Effector memory CD4-positive, alpha-beta T cell (primary cell): ENCODE measurements at places on chromosomes 7 and 10.

DNA sequence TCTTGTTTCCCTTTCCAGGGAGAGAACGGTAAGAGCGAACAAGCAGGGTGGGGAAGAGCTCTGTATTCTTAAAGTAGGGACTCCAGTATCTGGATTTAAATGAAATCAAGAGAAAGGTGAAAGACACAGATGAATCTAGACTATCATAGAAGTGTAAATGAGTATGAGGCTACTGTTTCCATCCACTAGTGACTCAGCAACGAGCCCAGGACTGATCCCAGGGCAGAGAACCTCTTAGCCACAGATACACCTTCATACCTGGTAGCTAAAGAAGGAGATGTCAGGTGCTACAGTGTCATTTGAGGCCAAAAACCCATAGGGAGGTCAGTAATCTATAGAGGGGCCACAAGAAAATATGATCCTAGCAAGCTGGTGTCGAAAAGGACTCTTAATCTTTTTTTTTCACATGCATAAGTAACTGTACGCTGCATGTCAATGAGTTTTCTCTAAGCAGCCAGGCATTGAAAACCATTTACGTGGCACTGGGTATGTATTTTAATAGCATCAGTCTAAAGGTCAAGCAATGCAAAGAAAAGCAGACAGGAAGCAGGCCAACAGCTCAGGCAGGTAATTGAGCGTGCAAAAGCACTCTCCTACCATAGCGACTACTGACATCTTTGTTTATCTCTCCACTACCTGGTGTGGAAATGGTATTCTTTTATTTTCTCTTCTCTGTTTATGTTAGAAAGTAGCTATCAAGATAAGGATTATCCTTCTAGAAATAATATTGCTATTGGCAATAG, 91.5 kb upstream of the EGR2 start:
- no peaks in the 10 kb centered on the region for H3K36me3 ChIP-seq
- no peak overlapping the region for H3K4me3 ChIP-seq
- H3K27me3 ChIP-seq = no peaks in the 10 kb centered on the region
- no peaks in the 10 kb centered on the region for H3K4me1 ChIP-seq
- DNase-seq = no peak
- no peak overlapping the region for H3K27ac ChIP-seq

DNA sequence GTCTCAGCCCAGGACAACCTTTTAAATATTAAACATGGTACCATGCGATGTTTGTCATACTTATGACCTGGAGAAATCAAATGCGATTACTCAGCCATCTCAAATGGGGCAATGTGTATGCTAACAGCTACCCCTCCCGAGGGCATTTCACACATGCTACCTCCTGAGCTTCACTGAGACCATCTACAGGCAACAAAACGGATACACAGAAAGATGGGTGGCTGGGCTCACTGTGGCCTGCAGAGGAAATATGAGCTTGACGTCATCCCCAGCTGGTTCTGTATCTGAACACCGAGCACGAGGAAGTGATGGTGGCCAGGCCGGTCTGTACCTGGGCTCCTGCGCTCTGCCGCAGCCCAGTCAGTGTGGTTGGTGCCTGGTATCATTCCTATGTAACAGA, 374.3 kb downstream of the RPS24 start:
- H3K27me3 ChIP-seq = no peaks in the 10 kb centered on the region
- no peak overlapping the region for H3K4me3 ChIP-seq
- H3K4me1 ChIP-seq = no peaks in the 10 kb centered on the region
- H3K36me3 ChIP-seq = no peaks in the 10 kb centered on the region

DNA sequence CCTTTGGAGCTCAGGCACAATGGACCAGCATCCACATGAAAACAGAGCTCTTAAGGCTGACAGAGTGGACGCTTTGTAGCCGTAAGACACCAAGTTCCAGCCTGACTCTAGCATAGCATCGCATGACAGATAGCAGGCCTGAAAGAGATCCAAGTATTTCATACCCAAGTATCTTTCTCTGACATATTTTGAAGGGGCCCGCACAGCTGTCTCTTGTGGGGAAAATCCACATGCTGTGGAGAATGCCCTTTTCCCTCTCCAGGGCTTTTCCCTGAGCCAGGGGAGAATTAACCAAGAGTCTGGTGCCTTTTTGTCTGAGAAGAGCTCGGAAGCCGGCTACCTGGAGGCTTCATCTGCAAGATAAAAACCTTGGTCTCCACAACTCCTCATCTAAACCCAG, 51.0 kb downstream of the CFAP46 start:
- no peak overlapping the region for H3K27ac ChIP-seq
- no peaks in the 10 kb centered on the region for H3K4me1 ChIP-seq
- H3K4me3 ChIP-seq = no peak overlapping the region
- DNase-seq = no peak
- H3K27me3 ChIP-seq = peaks cover 5% of the 10 kb centered on the region

DNA sequence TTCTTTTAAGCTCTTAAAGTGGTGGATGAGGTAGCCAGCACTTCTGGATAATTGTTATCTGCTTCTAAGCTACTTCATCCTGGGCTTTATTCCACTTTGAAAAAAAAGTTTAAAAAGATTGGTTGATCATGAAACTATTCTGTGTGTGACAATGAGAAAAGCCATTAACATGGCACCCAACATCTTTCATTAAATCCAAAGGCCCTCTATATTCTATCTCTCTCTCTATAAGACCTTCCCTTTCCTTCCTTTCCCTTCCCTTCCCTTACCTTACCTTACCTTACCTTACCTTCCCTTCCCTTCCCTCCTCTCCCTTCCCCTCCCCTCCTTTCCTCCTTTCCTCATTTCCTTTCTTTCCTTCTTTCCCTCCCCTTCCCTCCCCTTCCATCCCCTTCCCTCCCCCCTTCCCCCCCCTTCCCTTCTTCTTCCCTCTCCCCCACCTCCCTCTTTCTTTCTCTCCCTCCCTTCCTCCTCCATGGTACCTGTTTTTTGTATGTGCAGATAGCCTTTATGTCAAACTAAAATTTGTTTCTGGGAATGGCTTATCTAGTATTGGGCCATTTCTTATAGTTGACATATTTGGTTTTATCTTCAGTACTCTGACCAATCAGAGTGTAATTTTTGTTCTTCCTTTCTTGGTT, 218.7 kb downstream of the DKK1 start:
- no peak overlapping the region for H3K4me3 ChIP-seq
- no peak overlapping the region for H3K27ac ChIP-seq
- no peak for DNase-seq
- H3K36me3 ChIP-seq = no peaks in the 10 kb centered on the region

GRCh38 chr10:11294831-11295450, 277.3 kb downstream of the CELF2 start:
- DNase-seq = no peak
- no peaks in the 10 kb centered on the region for H3K27me3 ChIP-seq
- peaks cover 94% of the 10 kb centered on the region for H3K36me3 ChIP-seq
- H3K4me1 ChIP-seq = no peaks in the 10 kb centered on the region
- H3K27ac ChIP-seq = no peak overlapping the region
- no peak overlapping the region for H3K4me3 ChIP-seq

- peaks cover 4% of the 10 kb centered on the region for H3K36me3 ChIP-seq
- H3K4me1 ChIP-seq = no peaks in the 10 kb centered on the region
- no peak overlapping the region for H3K27ac ChIP-seq
- H3K27me3 ChIP-seq = no peaks in the 10 kb centered on the region
- no peak for DNase-seq
Observed at GRCh38 chr10:373015-373414, 237.8 kb downstream of the ZMYND11 start.

- no peaks in the 10 kb centered on the region for H3K4me1 ChIP-seq
- H3K36me3 ChIP-seq = no peaks in the 10 kb centered on the region
- H3K27ac ChIP-seq = no peak overlapping the region
- no peak overlapping the region for H3K4me3 ChIP-seq
Observed at GRCh38 chr7:114554781-114555537, 140.3 kb downstream of the FOXP2 start.

DNA sequence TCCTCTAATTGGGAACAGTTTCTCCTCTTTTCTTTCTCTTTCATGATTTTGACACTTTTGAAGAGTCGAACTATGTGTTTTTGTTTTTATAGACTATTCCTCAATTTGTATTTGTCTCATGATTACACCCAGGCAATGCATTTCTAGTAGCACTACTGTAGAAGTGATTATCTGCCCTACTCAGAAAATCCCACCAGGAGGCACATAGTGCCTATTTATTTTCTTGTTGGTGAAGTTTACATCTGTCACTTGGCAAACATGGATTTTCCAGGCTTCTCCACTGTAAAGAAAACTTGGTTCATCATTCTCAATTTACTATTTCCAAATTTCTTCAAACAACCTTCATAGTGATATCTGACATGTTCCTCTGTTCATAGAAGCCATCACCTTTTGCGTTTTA, 893.9 kb downstream of the CCSER2 start:
- DNase-seq = no peak
- H3K4me1 ChIP-seq = no peaks in the 10 kb centered on the region
- H3K27ac ChIP-seq = no peak overlapping the region
- H3K27me3 ChIP-seq = no peaks in the 10 kb centered on the region
- H3K36me3 ChIP-seq = no peaks in the 10 kb centered on the region

DNA sequence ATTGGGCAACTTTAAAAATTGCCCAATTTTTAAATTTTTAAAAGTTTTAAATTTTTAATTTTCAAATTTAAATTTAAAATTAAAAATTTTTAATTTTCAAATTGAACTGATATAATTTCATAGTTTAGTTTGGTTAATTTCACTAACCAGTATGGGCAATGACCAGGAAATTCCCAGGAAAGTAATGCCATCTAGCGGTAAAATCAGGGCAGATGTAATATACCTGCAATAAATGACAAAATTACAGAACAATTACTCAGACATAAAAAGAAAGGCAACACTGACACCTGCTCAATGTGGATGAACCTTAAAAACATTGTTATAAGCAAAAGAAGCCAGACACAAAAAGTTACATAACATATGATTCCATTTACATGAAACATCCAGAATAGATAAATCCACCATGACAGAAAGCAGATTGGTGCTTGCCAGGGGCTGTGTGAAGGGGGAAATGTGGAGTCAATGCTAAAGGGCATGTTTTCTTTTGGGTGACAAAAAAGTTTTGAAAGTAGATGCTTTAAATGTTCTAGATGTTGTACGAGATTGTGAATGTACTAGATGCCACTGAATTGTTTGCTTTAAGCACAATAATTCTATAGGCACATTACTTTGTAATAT, 28.6 kb upstream of the SLC16A12 start:
- no peaks in the 10 kb centered on the region for H3K27me3 ChIP-seq
- H3K4me1 ChIP-seq = no peaks in the 10 kb centered on the region
- no peaks in the 10 kb centered on the region for H3K36me3 ChIP-seq
- no peak overlapping the region for H3K4me3 ChIP-seq
- no peak overlapping the region for H3K27ac ChIP-seq

- no peak overlapping the region for H3K4me3 ChIP-seq
- no peaks in the 10 kb centered on the region for H3K4me1 ChIP-seq
- H3K27me3 ChIP-seq = no peaks in the 10 kb centered on the region
- no peaks in the 10 kb centered on the region for H3K36me3 ChIP-seq
Observed at GRCh38 chr10:12975906-12976305, 25.6 kb downstream of the CCDC3 start.
